ENCODE measurements at places on chromosomes 1 and 21.

DNA sequence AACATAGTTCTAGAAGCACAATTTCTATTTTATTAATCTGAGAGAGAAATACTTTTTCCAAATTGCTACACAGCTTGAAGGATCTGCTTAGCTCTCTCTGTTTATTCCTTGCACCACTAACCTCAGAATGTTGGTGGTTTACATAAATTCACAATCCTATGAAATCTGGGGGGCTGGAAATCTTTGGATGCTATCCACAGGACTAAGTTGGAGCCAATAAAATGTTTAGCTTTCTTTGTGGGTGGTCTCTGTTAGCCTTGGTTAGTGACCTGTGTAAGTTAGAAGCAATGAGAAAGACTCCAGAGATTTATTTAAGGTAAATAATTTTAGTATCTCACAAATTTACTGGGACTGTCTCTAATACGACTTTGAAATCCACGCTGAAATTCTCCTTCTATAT, 418.1 kb downstream of the ADGRL2 start:
- DNase-seq: no peak

- no peak for DNase-seq
Measured at GRCh38 chr1:78145105-78145580, 99.4 kb downstream of the GIPC2 start.

DNA sequence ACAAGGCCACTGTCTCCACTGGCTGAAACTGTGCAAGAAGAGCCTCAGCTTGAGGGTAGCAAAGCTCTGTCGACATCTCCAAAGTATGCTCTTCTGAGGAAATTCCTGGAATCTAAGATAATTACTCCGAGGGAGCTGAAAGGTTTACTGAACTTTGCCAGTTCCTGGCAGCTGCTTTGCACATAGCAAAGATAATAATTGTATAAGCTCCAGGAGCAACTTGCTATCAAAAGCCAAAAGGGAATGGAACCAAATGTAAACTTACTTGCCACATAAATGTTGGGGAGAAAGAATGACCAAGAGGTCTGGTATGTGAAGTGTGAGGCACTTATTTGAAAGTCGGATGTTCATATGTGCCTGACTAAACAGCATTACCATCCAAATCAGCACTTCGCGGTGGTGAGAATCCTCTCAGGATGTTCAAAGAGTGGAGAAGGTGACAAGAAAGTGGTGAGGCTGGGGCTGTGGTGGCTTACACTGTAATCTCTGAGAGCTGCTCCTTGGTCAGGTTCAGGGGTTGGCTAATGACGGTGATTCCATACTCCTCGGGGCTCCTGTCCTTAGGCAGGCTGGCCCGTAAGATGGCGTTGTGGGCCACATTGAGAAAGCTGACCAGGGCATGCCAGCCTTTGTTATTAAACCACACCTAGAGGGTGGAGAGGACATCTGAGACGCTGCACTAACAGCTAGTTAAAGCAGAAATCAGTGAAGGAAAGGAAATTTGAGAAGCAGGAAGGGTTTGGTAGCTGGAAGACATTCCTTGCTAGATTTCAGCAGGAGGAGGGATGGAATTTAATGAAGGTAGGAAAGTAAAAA, 100.0 kb downstream of the ABCA4 start:
- DNase-seq: no peak

- no peak for DNase-seq
Measured at GRCh38 chr1:68889471-68889870, 392.6 kb upstream of the DEPDC1 start.

GRCh38 chr1:201653883-201654282, 115.0 kb downstream of the NAV1 start:
- DNase-seq: no peak

DNA sequence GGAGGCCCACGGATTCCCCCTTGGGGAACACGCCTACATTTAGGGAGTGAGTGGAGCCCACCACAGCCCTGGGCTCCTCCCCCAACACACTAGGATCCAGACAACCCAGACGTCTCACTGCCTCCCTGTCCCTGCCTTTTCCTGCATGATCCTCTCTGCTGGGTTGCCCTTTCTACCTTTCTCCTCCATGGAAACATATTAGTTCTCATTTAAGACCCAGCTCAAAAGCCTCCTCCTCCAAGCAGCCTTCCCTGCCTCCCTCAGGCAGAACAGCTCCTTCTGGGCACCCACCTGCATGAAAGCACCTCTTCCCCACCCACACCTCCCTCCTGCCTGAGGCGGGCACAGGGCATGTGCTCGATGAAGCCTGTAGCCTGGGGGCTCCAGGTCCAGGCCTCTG, 10.7 kb downstream of the COL8A2 start:
- DNase-seq: no peak

DNA sequence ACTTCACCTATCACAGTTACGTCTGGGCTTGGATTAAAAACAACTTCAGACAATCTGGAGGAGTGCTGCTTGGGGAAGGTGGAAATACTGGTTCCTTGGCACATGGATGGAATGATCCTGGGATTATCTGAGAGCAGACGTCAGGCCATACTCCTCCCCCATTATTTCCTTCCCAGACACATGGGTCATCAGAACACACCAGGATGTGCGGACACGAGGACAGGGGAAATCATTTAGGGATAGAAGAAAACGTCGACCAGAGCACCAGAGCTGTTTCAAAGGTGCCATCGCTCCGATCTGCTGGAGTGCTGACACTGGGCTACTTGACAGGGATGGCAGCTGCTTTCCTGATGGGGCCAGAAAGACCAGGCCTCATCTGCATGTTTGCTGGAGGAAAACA, 31.8 kb upstream of the ANGPTL7 start:
- DNase-seq: no peak

DNA sequence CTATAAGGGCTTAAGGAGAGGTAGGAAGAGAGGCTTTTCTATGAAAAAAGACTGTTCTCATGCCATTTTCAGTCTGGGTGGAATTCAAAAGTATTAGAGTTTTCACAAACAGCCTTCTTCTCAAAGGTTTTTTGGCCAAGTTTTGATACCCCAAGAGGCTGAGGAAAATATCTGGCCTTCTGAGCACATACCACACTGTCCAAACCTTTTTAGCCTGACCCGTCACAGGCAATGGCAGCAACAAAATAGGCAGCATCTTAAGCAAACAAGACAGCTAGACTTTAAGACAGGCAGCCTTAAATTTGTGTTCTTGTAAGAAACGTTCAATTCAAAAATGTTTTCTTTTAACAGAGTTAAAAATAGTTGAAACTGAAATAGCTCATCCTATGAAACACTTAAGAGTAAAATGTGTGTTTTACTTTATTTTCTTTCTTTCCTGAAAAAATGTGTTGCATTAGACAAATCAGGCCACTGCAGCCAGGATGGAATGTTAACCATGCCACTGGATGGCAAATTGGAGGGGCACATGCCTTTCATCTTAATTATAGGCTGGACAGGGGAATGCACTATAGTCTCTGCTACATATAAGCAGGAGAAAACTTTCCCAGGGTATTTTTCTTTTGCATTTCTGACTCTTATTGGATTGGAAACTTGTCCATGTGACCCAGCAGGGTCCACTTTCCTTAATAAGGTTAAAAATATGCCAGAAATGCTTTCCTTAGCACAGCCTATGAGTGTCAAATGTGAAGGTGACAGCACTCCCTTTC, 315.0 kb downstream of the TGFB2 start:
- no peak for DNase-seq

- DNase-seq: peak; percentile 27
Measured at GRCh38 chr1:186775881-186776560, 52.7 kb upstream of the PLA2G4A start.

DNA sequence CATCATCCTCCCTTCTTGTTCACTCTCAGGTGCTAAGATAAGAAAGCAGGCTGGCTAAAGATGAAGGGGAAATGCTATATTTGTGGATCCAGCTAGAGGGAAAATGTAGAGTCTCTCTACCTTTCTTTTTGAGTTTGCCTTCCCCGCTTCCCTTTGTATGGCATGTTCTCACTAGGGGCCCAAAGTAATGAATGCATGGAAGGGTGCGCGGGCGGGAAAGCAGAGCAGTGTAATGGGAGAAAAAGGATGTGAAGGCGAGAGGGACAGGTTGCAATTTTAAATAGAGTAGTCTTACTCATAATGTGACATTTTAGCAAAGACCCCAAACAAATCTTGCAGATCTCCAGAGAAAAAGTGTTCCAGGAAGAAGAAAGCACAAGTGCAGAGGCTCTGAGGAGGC, 105.1 kb upstream of the ATP1B1 start:
- DNase-seq: no peak

GRCh38 chr1:228292609-228292911, 84.7 kb downstream of the OBSCN start:
- no peak for DNase-seq
